ENCODE measurements at places on chromosomes 4 and X. TPM values are rescaled to one million over a fixed set of nuclear protein-coding genes. Genes with fewer than 3 reads are reported as not detected.

Gene STOX2
- total RNA-seq, result 17.6 TPM

Gene HDX
- 3.4 TPM for total RNA-seq

Gene SLC6A8
- total RNA-seq, result 27.0 TPM

Gene COL4A6
- 29.1 TPM for total RNA-seq

Gene NKX3-2
- 0.24 TPM for total RNA-seq

DNA sequence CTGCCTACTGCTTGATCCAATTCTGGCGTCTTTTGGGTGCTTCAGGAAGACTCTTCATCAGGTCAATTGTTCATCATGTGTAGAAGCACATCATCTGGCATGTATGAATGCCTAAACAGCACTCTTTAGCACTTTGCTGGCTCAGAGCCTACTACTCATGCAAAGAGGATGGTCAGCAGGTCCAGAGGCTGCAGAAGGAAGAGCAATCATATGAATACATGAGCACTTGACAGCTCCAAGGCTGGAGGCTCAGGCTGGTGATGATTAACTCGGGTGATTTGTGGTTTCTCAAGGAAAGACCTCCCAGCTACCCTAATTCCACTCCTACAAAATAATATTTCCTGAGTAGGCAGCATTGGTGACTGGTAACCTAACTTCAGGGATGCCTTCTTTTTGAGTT, 103.8 kb upstream of the CXCL13 start:
- no peak for DNase-seq

DNA sequence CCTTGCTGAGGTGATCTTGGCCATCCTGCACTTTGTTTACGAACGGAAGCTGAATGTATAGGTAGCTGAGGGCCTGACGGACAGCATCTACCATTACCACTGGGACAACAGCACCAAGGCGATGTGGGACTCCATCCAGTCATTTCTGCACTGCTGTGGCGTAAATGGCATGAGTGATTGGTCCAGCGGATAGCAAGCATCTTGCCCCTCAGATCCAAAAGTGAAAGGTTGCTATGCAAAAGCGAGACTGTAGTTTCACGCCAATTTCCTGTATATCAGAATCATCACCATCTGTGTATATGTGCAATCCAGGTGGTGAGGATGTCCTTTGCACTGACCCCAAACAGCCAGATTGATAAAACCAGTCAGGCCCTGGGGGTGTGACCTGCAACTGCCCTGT, 4.2 kb upstream of the PYURF start:
- no peak for DNase-seq

DNA sequence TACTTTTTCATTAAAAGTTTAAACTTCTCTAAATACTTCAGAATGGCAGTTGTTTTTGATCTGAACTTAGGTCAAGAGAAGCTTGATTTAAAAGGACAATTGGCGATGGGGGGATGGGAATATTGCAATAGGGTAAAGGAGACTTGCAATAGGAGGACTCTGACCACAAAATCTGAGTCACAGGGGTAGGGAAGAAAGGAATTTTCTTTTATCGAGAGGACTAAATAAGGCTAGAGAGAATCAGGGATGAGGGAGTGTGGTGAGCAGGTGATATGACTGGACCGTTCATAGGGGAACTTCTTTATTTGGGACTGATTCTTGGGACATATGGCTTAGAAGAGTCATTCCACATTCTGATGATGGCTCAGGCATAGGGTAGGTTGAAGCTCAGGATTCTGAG, 1260.2 kb downstream of the ADGRL3 start:
- no peak for DNase-seq

DNA sequence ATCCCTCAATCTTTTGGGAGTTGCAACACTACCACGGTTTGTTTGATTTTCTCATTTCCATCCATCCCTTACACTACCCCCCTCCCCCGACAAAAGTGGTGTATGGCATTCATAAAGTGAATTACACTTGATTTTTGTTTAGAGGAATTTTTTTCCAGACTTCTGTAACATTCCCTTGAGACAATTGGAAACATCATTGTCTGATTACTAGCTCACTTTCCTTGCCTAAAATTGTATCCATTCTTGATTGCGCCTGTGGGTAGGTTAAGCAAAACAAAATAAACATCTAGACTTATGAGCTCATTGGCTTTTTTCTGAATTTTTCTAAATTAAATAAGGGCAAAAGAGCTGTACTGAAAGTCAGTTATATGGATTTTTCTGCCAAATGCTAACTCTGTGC, 3.5 kb downstream of the GPC3 start:
- DNase-seq, result no peak

DNA sequence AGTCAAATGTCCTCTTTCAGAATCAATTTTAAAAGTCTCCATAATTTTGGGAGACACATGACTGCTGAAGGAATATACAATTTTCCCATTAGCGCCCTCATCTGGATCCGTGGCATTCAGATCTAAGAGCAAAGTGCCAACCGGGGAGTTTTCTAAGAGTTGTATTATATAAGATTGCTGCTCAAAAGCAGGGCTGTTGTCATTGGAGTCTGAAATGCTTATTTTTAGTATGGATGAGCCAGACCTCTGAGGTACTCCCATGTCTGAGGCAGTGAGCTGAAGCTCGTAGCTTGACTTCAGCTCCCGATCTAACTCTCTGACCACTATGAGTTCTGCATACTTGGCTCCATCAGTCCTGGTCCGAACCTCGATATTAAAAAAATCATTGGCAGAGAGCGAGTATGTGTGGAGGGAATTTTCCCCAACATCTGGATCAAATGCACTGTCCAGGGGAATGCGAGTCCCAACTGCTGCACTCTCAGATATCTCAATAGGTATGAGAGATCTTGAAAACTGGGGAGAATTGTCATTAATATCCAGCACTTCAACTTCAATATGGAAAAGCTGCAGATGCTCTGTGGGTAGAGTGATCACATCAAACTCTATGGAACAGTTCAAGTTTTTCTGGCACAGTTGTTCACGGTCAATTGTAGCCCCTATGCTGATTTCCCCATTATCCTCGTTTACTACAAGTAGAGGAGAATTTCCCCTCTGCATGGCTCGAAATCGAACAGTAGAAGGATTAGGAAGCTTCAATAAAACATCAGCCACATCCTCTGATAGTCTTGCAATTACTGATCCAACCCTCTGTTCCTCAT, 917 bp downstream of the PCDH18 start:
- DNase-seq, result peak; percentile 80

DNA sequence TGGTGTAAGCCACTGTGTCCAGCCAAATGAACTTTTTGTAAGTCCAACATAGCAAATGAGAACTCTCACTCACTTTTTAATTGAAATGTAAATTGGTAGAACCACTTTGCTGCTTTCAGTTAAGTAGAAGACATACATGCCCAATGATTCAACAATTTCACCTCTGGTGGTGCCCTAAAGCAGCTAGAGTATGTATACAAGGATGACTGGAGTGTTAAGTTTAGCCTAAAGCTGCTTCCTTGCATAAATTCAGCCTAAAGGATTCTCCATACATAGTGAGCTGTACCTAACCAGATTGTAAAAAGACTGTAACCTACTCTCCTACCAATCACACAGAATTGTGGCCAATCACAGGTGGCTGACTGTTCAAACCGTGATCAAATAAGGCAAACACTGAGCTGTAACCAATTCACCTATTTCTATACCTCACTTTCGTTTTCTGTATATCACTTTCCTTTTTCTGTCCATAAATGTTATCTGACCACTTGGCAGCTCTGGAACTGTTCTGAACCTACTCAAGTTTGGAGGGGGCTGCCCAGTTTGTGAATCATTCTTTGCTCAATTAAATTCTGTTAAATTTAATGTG, 39.9 kb downstream of the PDS5A start:
- DNase-seq, result no peak

- DNase-seq, result no peak
Measured at GRCh38 chr4:89303177-89303576, 4.4 kb downstream of the GPRIN3 start.

- no peak for DNase-seq
Measured at GRCh38 chr4:76339364-76339763, 32.8 kb downstream of the STBD1 start.

DNA sequence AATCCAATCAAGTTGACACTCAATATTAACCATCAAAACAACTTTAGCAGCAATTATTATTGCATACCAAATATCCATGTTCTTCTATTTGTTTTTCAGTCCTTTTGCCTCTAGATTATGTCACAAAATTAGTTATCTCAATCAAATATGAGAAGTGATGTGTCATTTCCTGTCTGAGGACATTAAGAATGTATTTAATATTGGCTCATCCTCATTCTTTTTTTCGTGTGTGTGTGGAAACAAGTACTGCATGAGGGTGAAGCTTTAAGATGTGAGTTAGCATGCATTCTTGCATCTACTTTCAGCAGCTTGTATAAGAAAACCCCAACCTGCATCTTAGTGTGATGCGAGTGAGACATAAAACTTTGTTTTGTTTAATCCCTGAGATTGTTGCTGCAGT, 301.4 kb downstream of the GRIA2 start:
- no peak for DNase-seq

- peak; percentile 1 for DNase-seq
Measured at GRCh38 chrX:54633641-54634040, 103.6 kb downstream of the GNL3L start.
